Right ventricle myocardium superior (tissue), 1 donor: ENCODE measurements at places on chromosomes 12 and 14. TPM values are rescaled to one million over a fixed set of nuclear protein-coding genes. Genes with fewer than 3 reads are reported as not detected.
A peak's percentile ranks its signal among the peaks of the same experiment; 100 is the strongest.

Gene KRT75
- not detected for total RNA-seq

GRCh38 chr12:22974865-22975264, 349.9 kb downstream of the ETNK1 start:
- no peak for DNase-seq

Gene KRT73
- not detected for total RNA-seq

- no peak for DNase-seq
Observed at GRCh38 chr12:92886131-92886530, 43.0 kb downstream of the EEA1 start.

DNA sequence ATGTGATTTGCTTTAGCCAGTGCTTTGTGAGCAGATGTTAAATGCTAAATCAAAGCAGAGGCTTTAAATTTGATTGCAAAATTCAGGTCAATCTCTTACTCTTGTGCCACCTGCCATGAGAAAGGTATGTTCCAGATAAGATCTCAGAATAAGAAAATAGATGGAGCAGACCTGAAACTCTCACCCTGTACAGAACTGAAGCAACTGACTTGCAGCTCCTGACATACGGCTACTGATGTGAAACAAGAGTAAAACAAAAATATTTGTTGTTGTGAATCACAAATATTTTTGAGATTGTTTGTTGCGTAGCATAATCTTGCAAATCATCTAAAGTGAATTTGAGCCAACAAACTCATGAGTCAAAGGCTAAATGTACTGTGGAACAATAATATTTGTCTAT, 3.5 kb upstream of the OSBPL8 start:
- DNase-seq = no peak

Gene KRT71
- not detected for total RNA-seq

DNA sequence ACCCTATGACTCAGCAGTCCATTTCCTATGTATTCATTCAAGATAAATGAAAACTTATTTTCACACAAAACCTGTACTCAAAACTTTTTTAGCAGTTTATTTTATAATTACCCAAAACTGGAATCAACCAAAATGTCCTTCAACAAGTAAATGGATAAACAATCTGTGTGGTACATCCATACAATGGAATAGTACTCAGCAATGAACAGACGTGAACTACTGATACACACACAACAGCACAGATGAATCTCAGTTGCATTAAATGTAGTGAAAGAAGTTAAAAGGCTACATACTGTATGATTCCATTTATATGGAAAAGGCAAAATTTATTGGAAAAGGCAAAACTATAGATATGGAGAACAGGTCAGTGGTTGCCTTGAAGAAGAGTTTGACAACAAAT, 90.1 kb downstream of the KIAA0586 start:
- no peak for DNase-seq

Gene TEDC1
- total RNA-seq = 6.2 TPM

- peak; percentile 51 for DNase-seq
Observed at GRCh38 chr12:75705749-75706711, 194.6 kb upstream of the KRR1 start.

DNA sequence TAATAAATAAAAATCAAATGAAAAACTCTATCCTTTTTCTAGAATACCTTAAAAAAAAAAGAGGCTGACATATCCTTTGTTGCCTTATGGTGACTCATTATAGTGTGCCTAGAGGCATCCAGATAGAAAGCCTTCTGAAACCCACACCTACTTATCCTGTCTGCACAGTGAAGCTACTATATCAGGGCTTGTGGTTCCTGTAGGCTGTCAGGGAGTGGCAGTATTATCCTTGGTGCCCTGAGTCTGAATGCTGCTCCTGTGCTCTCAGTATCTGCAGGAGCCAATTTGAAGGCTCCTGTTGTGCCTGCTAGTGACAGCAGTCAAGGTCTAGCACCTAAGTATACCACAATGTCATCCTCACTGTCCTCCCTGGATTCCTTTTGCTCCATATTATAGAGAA, 168.4 kb upstream of the AVPR1A start:
- no peak for DNase-seq

Gene ADAMTS20
- total RNA-seq = not detected

DNA sequence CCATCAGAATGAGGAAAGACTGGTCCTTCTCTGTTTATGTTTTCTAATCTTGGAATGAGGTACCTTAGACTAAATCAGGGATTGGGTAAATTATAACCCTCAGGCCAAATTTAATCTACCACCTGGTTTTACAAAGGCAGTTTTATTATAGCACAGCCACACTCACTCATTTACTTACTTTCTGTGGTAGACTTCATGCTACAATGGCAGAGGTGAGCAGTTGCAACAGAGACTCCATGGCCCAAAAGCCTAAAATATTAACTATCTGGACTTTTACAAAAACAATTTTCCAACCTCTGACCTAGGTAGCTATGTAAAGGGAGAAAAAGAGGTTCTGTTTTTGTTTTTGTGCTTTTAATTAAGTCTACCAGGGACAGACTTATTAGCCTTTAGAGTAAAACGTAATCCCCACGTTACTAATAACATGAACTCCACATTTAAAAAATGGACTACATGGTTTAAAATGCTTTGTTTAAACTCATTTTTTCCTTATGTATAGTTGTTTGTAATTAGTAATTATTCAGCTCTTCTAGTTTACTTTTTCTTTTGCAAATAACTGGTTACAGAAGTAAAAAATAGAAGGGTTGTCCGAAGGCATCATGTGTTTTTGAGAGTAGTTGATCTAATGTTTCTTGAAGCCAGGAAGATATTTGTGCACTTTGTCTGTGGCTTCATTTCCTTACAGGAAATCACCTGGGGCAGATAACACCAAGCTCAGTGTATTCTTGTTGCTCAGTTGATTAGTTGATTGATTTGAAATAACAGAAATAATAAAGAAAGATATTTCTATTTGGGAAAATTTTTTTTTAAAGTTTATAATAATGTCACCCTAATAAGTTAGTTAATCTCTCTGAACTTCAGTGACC, 57.6 kb upstream of the ATP2B1 start:
- DNase-seq = no peak

GRCh38 chr14:96978525-96979272, 181.5 kb downstream of the VRK1 start:
- no peak for DNase-seq

DNA sequence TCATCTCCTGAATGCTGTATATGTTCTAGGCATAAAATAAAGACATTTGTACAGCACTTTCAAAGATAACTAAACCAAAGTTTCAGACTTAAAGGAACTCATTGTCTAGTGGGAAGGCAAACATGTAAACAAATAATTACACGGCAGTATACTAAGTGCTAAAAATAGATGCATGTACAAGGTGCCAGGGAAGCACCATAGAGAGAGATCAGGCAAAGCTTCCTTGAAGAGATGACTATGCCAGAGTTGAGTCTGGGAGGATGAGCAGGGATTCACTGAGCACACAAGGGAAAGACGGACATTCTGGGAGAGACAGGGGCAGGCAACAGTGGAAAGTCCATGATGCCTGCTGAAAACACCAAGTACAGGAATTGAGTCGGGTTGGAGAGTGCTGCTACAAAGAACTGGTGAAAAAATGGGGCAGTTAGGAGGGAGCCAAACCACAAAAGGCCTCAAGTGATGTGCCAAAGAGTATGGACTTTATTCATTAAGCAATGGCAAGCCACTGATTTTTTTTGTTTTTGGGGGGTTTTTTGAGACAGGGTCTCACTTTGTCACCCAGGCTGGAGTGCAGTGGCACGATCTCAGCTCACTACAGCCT, 26.8 kb downstream of the ANKS1B start:
- no peak for DNase-seq

DNA sequence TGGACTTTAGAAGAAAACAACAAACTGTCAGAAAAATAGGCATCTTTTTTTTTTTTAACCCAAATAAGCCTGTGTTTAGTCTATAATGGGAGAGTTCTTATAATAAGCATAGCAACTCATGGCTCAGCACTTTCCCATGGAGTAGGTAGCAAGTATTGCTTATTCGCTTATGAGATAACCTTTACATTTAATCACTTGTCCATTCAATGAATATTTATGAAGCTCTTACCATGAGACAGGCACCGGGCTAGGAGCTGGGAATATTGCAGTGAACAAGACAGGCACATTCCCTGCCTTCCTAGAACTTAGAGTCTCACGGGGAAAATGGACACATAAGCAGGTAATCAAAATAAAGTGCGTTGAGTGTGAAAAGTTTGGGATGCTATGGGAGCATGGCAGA, 10.0 kb upstream of the DCP1B start:
- DNase-seq = no peak

Gene GALNT6
- total RNA-seq = 0.62 TPM

GRCh38 chr12:11638315-11638916, 11.1 kb upstream of the ETV6 start:
- DNase-seq = no peak

Gene LHX5
- total RNA-seq = not detected

DNA sequence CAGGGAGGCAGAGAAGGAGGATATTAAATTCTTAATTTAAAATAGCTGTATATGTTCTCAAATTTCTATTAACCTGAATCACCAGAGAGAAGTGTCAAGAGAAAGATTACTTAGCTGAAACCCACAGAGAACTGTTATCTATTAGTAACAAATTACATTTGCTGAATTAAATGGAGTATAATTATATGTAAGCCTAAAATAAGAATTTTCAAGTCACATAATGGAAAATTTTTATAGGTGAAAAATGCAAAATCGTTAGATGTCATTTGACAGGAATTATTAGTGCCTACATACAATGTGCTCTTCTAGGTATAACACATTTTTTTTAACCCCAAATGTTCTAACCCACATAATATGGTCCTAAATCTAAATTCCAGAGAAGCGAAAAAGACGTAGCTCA, 4.1 kb upstream of the ATP2B1 start:
- DNase-seq = no peak

Gene LPAR5
- total RNA-seq = 7.3 TPM

DNA sequence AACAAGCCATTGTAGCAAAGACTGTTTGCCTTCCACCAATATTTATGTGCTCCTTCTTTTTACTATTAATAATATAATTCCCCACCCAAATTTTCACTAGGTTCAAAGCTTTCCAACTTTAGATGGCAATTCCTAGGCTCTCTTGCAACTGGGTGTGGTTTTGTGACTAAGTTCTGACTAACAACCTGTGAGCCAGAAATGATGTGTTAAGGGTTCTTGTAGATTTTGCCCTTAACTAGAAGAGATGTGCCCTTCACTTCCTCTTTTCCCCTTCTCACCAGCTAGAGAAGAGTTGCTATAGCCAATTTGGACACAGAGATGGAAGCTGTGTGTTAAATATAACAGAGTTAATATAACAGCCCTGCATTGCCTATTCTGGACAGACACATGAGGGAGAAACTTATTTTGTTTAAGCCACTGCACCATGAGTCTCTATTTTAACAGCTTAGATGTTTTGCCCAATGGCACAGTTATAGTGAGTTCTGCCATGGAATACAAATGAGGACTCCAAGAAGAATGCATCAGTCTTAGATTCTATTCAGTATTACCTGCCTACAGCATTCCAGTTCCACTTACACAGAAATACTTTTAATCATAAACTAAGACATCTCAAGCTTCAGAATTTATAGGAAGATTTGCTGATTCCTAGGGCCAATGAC, 216.2 kb downstream of the DUSP6 start:
- DNase-seq = no peak

DNA sequence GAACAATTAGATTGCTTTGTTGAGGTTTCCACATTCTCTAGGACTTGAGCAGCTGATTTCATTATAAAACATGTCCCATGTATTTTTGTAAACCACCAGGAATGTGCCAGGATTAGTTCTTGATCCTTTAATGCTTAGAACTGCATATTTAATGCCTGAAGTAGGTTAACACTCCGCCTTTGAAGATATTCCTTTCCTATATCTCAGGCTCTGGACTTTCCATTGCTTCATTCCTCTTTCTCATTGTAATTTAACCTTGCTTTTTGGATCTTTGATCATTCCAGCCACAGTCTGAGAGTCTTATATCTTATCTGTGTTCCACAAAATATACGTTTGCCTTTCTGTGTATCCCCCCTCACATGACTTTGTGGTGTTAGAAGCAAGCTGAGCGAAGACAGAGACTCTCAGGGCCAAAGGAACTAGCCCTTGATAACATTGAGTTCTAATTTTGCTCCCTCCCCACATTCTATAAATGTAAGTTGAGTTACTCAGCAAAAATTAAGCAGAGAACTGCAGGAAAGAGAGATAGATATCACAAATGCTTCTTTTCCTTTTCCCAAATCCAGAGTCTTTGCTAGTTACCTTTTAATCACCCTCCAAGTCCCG, 2.4 kb upstream of the CLEC1B start:
- DNase-seq = no peak

DNA sequence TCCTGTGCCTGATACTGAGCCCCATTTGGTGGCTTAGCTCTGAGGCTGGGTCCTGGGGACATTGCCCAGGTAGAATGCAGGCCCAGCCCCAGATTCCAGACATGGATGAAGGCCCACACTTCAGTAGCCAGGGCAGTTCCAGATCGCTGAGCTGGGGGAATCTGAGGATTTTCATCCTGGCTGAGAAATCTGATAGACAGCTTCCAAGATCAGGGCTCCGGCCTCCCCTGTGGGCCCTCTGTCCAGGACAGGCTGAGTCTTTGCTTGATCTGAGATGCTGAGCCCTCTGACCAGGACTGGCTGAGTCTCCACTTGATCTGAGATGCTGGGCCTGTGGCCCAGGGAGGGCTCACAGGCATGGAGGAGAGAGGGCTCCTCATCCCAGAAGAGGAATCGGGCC, 3.3 kb upstream of the RASAL1 start:
- DNase-seq = peak; percentile 39

- DNase-seq = no peak
Observed at GRCh38 chr14:22664261-22664660, 20.1 kb upstream of the OR6J1 start.
